Activated CD4-positive, alpha-beta memory T cell treated with anti-CD3 and anti-CD28 coated beads for 36 hours (primary cell): ENCODE measurements at places on chromosomes 16 and 17. TPM values are rescaled to one million over a fixed set of nuclear protein-coding genes. Genes with fewer than 3 reads are reported as not detected.

GRCh38 chr17:31390748-31391495 is 553 bp upstream of the RAB11FIP4 start:
- peak; percentile 8 for DNase-seq
- no peaks in the 10 kb centered on the region for H3K36me3 ChIP-seq
- peaks cover 42% of the 10 kb centered on the region for H3K27me3 ChIP-seq
- H3K27ac ChIP-seq, result no peak overlapping the region
- no peaks in the 10 kb centered on the region for H3K4me1 ChIP-seq
- peak overlapping the region; percentile 66 for H3K4me3 ChIP-seq

DNA sequence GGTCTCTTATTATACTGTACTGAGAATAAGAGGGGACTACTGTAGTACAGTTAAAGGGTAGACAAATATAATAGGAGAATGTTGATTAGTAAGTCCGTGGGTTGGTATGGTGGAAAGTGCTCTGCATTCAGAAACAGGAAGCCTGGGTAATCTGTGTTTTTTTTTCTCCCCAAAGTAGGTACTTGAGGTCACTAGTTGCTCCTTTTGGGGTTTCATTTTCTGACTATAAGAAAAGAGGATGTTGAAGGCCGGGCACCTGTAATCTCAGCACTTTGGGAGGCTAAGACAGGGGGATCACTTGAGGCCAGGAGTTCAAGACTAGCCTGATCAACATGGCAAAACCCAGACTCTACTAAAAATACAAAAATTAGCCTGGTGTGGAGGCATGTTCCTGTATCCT is 42.0 kb upstream of the MMD start:
- no peak overlapping the region for H3K4me3 ChIP-seq
- peaks cover 14% of the 10 kb centered on the region for H3K4me1 ChIP-seq
- H3K27me3 ChIP-seq, result peaks cover 5% of the 10 kb centered on the region
- H3K27ac ChIP-seq, result no peak overlapping the region
- DNase-seq, result no peak

GRCh38 chr17:61755078-61755477 is 108.2 kb downstream of the BRIP1 start:
- no peaks in the 10 kb centered on the region for H3K27me3 ChIP-seq
- no peak overlapping the region for H3K27ac ChIP-seq
- H3K4me1 ChIP-seq, result peaks cover 12% of the 10 kb centered on the region
- no peak for DNase-seq

The PRSS33 gene
- not detected for total RNA-seq

The CLDN9 gene
- not detected for total RNA-seq

The NPIPA3 gene
- 2.2 TPM for total RNA-seq

The NDE1 gene
- 117 TPM for total RNA-seq
